ENCODE measurements at places on chromosomes 6 and 20.

DNA sequence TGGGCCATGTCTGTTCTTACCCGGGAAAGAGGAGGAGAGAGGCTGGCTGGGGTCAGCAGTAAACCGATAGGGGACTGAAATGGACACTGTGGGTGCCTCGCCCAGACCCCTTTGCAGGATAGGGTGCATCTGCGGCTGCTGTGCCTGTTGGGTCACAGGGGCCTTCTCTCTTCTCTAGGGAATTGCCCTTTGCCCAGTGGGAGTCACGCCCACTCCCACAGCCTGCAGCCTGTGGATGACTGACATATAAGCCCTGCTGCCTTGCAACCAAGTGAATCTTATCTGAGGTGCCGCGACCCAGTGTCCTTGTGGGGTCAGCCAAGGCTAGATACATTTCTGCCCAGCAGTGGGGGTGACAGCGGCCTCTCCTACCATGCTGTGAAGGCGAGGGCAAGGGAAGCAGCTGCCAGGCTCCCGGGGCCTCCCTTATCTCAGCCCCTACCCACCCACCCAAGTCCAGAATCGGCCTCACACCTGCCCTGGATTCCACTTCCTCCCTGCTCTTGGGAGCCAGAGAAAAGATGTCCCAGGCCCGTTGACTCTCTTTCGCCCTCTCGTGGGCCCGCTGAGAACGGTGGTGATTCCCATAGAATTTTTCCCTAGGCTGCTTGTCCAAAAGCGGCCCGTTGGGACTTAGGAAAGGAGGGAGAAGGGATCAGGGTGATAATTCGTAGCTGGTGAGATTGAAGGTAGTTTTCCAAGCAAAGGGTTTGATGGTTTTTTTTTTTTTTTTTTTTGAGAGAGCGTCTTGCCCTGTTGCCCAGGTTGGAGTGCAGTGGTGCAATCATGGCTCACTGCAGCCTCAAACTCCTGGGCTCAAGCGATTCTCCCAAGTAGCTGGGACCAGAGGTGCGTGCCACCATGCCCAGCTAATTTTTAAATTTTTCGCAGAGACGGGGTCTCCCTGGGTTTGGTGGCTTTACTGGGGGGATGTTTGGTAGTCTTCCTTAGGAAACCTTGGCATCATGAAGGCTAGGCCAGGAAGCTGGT is 76.4 kb upstream of the RNF24 start:
- DNase-seq, result no peak

DNA sequence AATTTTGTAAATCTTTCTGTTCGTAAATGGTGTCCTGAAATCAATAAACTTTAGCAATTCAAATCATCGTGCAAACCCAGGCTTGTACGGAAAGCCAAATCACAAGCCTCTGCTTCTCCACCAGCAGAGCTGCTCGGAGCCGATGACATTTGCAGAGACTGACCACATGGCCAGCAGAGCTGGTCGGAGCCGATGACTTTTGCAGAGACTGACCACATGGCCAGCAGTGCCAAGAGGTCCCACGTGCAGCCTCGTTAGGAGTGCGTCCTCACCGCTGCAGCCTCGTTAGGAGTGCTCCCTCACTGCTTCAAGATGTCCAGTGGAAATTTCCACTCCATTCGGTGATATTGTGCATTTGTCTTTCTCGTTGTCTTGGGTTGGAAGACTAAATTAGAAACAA is 28.5 kb downstream of the SMOC2 start:
- no peak for DNase-seq

DNA sequence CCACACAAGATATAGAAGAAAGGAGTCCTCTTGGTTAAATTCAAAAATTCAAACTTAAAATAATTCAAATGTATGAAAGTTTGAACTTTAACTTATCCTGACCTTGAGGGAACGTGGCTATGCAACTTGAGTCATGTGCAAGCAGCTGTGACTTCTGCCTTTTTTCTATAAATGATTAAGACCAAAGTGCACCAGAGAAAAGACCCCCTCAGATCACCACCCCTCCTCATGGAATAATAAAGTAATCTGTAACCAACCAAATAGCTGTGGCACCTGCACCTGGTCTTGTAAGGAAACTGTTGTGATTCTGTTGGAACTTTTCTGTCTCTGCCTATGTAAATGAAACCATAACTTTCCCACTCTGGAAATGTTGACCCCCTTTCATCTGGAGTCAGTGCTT is 141.1 kb upstream of the GGTLC1 start:
- DNase-seq, result no peak

- DNase-seq, result no peak
Observed at GRCh38 chr20:14959506-14960475, 622.4 kb upstream of the FLRT3 start.

- no peak for DNase-seq
Observed at GRCh38 chr6:31272836-31273626, 1.1 kb upstream of the HLA-C start.

- DNase-seq, result no peak
Observed at GRCh38 chr20:11738852-11739251, 178.8 kb upstream of the BTBD3 start.

DNA sequence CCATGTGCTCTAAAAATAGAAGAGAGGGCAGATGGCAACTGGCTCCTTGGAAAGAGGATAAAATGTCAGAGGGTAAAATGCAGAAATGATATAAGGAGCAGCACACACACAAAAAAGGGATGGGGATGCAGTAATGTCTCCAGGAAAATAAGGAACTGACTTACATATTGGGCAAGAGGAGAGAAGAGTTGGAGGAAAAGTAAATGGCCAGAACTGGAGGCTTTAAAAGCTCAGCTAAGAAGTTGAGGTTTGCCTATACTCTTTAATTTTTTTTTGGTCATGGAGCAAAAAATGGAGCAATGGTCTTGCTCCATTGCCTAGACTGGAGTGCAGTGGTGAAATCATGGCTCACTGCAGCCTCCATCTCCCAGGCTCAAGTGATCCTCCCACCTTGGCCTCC is 93.7 kb downstream of the SULF2 start:
- DNase-seq, result no peak

DNA sequence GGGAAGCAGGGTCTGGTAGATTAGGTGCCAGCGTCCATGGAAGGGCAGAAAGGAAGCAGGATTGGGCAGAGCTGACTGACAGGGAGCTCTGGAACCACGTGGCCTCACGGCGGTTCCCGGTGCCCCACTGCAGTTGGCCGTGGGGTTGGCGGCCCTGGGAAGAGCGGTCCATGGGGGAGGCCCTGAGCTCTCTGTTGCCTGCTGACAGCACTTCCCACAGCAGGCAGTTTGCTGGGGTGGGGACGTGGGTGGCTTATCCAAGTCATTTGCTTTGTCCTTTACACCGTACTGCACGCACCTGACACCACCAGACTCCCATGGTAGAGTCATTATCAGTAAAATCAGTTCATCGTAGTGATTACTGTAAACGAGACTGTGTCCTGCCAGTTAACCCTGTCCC is 56.1 kb downstream of the RPP40 start:
- DNase-seq, result no peak

- DNase-seq, result no peak
Observed at GRCh38 chr6:138944412-138944811, 43.6 kb downstream of the REPS1 start.
